ENCODE measurements at places on chromosomes 2 and 18.
A peak's percentile ranks its signal among the peaks of the same experiment; 100 is the strongest.

- peak; percentile 13 for DNase-seq
These were observed 73.3 kb upstream of the OTOS start for GRCh38 chr2:240213476-240214421.

GRCh38 chr2:233367586-233367985, 13.3 kb downstream of the DGKD start:
- DNase-seq: no peak

- no peak for DNase-seq
These were observed 7.7 kb upstream of the PXDN start for GRCh38 chr2:1751767-1752725.

GRCh38 chr2:1769703-1770422, 25.5 kb upstream of the PXDN start:
- peak; percentile 67 for DNase-seq

- DNase-seq: no peak
These were observed 122.8 kb downstream of the TMEM18 start for GRCh38 chr2:554444-554843.

GRCh38 chr2:239519089-239519920, 118.5 kb upstream of the HDAC4 start:
- no peak for DNase-seq

GRCh38 chr18:40006634-40007033, 1948.4 kb upstream of the PIK3C3 start:
- DNase-seq: no peak

- no peak for DNase-seq
These were observed 490.6 kb downstream of the IRS1 start for GRCh38 chr2:226308986-226309385.

GRCh38 chr2:64202206-64202845, 58.1 kb upstream of the PELI1 start:
- DNase-seq: no peak

DNA sequence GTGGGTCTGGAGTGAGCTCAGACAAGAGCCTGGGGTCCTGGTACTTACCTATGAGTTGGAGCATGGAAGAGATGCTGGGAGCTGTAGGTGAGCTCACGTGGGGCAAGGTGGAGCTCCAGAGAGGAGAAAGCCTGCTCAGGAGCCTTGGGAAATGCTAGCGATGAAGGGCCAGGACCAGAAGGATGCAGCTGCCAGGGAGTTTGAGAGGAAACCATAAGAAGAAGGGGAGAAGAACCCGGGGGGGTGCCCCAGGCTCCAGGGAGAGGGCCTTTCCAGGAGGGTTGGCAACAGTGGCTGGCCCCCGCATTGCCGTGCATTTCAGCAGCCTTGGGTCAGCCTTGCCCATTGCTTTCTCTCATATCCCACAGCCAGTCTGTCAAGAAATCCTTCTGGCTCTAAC, 268.7 kb downstream of the GLI2 start:
- DNase-seq: no peak

- no peak for DNase-seq
These were observed 75.8 kb downstream of the PHLPP1 start for GRCh38 chr18:62790871-62791772.

Data from activated naive CD4-positive, alpha-beta T cell treated with anti-CD3 and anti-CD28 coated beads, Interleukin-2, amount 10 ng/mL, durations not matched to agents 7 days and 5 days (primary cell).